Pulmonary artery endothelial cell (primary cell): ENCODE measurements at places on chromosomes 11 and 22.

DNA sequence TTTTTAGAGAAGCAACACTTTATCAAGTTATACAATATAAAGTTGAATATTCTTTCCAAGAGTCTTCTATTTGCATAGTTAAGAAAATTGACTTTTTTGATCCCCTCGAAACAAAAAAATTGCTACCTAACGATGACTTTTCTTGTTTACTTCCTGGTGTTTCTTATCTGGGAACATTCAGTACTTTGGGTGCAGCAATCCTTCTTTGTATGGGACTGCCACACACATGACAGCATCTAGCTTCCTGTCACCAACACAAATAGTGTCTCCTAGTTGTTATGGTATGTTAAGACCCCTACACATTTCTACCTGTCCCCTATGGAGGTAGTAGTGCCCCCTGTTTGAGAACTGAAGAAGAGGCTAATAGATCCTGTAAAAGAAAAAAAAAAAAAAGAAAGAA, 841.7 kb upstream of the FAT3 start:
- DNase-seq = no peak

GRCh38 chr22:36840106-36840505, 20.7 kb upstream of the NCF4 start:
- DNase-seq = no peak

DNA sequence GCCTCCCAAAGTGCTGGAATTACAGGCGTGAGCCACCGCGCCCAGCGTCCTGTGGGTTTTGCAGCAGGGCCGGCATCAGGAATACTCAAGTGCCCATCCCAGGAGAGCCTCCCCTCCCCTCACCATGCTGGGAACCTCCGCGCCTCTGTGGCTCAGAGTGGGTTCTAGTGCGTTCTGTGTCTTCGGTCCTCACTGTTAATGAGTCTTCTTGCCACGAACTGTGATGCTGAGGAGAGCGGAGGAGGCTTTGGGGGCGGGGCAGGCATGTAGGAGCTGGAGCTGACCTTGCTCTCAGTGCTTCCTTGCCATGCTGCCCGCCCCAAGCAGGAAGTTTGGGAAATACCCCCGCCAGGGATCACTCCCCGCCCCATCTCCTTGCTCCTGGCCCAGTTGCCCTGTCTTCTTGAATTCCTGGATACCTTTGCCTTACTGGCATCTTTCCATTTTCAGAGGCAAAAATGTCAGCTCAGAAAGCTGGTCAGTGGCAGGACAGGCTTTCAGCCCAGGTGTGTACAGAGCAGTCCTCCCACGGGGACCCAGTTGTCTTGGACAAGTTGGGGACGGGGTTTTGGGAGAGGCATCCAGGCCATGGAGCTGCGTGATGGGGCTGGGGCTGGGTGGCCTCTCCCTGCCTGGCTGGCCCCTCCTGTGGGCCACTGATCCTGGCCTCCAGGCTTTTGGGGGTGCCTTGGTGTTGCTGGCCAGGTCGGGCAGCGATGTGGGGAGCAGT, 5.1 kb downstream of the GRAMD4 start:
- no peak for DNase-seq

DNA sequence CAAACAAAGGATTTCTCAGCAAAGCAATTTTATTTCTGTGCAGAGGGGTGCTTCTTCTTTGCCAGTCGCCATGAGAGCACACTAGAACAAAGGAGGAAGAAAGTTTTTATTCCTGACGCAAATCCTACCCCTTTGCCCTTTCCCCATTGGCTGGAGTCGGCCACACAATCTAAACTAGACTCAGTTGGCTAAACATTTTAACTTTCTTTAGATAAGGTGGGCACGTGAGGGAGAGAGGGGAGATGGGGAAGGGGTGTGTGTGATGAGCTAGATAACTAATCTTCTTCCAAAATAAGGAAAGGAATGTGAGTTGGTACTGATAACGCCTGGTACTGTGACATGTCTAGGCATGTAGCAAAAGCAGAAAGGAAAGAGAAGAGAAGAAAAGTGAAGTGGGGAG, 626 bp downstream of the TRIM22 start:
- peak; percentile 40 for DNase-seq

DNA sequence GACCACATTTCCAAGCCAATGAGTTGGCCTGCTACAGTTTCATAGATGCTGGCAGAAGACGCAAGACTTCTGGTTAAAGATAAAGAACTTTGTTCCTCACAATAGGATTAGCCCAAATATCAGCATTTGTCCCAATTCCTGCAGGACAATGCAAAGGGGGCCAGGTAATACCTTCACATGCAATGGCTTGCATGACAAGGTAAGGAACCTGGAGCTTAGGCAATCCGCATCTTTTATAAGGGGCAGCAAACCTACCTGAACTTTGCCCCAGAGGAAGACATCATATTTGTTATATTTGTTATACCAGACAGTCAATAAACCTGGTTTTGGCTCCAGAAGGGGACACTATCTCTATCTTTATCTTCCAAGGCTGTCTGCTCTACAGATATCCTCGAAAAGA, 5.3 kb downstream of the P2RY6 start:
- no peak for DNase-seq

DNA sequence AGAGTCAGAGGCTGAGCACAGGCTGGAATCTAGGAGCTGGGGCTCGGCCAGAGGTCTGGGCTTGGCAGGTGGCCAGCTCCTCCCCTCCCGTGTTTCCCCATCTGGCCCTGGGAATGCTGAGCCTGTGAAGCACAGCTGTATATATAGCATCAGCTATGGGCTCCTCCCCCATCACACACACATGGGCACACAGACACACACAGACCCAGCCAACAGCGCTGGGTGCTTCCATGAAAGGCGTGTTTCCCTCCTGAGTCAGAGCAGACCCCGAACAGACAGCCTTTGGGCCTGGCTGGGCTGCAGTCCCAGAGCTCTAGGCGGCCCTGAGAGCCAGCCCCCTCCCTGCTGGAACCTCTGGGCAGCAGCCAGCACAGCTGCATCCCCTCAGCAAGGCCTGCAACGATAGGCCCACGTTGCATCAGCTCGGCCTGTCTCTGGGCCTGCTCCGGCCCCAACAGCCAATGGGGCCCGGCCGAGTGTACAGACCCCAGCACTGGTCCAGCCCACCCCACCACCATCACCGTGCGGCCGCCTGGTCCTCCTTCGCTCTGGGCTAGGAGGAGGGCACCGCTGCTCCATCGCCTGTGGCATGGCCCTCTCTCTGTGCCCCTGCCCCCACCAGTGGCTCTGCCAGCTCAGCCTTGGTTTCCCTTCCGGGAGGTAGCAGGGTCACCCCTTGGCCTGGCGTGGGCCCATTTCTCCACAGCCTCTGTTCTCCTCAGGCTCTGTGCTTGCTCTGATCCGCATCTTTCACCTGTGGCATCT, 7.6 kb upstream of the SERPINH1 start:
- DNase-seq = peak; percentile 97

GRCh38 chr11:72594493-72595291, 79.5 kb downstream of the PDE2A start:
- no peak for DNase-seq

DNA sequence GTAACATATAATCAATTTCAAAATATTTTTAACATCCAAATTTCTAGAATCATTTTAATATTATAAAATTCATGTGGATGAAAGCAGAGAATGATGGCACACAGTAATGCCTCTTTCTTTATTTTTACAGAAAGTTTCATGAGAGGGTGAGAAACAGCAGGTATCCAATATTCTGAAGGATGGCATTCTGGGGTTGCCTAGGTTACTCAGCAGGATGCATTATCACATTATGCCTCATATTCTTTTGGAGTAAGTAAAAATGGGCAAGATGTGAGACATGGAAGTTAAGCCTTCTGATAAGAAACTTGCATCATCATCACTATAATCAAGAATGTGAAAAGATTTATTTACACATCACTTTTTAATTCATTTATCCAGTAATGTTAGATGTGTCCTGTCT, 148.7 kb upstream of the PGR start:
- no peak for DNase-seq

GRCh38 chr11:1763796-1764661, at the start of gene CTSD:
Gene CTSD (minus strand): TSS chr11:1763927. CDS start chr11:1763859, 68 bp downstream.
- peak; percentile 35 for DNase-seq

DNA sequence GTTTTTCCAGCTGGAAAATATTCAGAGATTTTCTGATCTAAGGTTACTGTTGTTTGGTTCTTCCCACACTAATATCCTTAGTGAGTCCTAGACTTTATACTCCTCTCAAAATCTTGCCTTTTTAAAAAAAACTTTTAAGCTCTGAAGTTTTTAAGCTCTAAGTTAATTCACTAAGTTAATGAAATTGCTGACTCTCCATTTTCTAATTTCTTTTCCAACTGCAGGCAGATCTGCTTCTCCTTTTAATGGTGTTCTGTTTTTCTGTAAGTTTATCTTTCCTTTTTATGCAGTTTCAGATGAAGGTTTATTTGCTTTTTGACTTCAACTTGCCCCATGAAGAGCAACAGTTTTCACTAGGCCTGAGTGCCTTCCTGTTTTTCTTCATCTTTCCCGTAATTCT, 125.8 kb upstream of the ARHGAP42 start:
- DNase-seq = no peak

GRCh38 chr11:123597859-123598258, 56.6 kb downstream of the SCN3B start:
- no peak for DNase-seq

- no peak for DNase-seq
These were observed 105.1 kb downstream of the TENM4 start for GRCh38 chr11:79335681-79336080.

- DNase-seq = no peak
These were observed 42.6 kb downstream of the ACER3 start for GRCh38 chr11:76903325-76903724.

- DNase-seq = no peak
These were observed 51.6 kb upstream of the MYEOV start for GRCh38 chr11:69242266-69242920.
